ENCODE measurements at places on chromosomes 3 and 15.

DNA sequence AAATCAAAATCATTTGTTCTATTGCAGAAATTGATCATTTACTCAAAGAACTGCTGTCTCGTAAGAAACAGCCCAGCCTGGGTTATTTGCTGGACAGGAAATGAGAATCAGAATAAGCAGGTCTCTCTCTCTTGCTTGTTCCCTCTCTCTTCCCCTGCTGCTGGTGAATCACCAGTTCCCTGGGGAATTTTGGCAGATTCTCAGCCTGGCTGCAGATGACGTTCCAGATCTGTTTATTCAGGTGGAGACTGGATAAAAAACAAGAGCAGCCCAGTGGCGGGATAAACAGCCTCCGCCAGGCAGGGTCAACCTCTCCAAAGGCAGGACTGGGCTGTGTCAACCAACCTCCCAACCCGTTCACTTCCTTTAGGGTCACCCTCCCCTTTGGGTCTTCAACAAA, 72.1 kb downstream of the LRIG1 start:
- no peak for DNase-seq

DNA sequence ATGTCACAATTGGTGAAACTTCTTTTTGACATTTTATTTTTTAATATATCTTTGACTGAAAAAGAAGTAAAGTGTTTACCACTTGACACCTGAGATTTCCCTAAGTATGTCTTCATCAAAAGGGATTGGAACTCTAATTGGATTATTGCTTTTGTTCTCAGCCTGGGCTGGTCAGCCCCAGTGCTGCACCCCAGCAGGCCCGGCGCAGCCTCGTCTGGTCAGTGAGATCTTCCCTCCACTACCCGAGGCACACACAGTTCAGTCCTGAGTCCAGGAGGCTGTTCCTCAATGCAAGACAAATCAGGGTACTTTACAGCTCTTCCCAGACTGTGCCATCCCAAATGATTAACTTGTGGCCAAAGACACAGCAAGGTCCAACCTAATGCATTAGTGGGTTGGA, 146.9 kb upstream of the SEMA6D start:
- no peak for DNase-seq

- DNase-seq, result no peak
Measured at GRCh38 chr15:80570553-80570952, 124.6 kb upstream of the ABHD17C start.

DNA sequence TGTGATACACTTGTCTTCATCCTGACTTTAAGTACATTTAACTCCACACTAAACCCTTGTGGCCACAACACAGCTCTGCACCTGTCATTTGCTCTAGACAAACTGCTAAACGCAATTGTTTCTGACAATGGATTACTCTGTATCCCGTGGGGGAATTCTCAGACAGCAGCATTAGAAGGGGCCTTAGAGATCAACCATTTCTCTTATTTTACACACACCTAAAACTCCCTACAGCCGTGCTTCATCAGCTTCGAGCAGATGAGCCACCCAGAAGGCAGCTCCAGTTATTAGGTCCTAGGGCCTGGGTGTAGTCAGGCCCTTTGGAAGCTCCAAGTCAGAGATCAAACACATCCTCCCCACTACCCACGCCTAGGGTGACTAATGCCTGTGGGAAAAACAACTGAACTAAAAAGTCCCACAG, 1.3 kb upstream of the IL12A start:
- DNase-seq, result no peak

GRCh38 chr3:123635717-123636116, 50.9 kb upstream of the HACD2 start:
- DNase-seq, result no peak

DNA sequence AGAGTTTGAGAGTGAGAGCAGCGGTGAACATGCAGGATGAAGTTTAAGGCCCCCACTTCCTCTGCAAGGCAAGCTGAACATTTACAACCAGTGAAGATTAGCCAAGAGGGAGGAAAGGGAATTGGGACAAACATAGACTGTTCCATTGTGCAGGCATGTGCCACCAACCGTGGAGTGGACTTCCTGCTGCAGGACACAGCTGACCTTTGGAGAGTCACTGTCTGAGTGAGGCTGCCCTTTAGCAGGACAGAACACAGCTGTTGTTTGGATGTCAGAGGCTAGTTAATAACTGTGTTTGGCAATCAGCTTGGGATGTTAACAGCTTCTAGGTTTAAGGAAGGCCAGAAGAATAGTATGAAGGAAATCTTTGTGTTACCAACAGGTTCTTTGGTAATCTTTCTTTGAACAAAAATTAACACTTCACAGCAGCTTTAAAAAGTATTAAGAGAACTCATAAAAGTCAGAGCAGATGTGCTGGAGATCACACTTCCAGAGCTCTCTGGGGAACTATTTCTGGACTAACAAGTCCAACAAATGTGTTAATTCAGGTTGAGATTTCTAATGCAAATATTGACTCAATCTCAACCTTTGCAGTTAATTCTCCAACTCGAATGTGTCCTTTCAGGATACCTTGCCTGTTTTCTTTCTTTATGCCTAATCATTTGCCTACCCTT, 31.4 kb downstream of the CTDSPL start:
- no peak for DNase-seq

GRCh38 chr3:57793737-57794187, 37.7 kb downstream of the SLMAP start:
- no peak for DNase-seq
